ENCODE measurements at places on chromosomes 7 and 10.
A peak's percentile ranks its signal among the peaks of the same experiment; 100 is the strongest.

DNA sequence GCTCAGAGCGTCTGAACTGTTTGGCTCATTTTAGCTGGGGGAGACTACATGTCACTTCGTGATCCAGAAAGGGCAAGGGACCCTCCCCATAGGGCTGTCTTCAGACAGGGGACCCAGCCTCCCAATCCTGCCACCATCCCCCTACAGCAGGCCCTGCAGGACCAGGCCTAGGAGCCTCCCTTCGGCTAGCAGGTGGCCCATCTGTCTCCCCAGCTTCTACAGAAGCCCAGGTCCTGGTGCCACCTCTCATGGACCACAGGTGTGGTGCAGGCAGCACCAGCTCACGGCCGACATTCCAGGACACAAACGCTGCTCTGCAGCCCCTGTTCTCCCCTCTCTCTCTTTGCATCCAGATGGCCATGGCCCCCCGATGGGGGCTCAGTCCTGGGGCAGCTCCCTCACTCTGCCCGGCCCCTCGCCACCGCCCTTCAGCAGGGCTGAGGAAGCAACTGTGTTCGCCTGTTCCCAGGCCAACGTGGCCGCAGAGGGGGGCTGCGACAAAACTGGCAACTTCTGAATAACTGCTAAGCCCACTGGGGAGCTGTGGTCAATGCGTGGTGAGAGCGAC, 10.3 kb downstream of the TECPR1 start:
- no peak for DNase-seq

DNA sequence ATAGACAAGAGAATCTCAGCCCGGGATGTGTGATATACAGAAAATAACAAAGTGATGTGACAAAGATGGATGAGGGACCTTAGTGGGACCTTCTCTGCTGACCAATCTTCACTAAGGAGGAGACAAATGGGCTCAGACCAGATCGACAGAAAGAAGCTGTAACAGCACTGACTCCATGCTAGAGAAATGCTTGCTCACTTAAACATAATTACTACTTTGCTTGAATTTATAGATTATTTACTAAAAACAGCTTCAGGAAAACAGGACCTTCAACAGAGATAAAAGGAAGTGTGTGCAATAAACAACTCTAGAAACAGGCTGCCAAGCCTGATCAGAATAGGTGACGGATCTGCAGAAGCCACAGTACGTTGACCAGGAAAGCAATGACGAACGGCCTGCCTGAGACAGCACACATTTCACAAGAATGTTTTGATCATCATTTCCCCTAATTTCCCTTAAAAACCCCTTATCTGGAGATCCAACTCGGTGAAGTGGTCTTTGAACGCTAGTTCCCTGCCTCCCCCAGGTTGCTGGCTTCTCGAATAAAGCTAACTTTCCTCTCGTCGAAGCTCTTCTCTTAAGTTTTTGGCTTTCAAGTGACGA, 98.4 kb upstream of the STEAP1B start:
- DNase-seq: no peak

GRCh38 chr7:44150966-44151941, 10.1 kb upstream of the MYL7 start:
- no peak for DNase-seq

GRCh38 chr7:21504021-21504420, 38.8 kb upstream of the DNAH11 start:
- no peak for DNase-seq

DNA sequence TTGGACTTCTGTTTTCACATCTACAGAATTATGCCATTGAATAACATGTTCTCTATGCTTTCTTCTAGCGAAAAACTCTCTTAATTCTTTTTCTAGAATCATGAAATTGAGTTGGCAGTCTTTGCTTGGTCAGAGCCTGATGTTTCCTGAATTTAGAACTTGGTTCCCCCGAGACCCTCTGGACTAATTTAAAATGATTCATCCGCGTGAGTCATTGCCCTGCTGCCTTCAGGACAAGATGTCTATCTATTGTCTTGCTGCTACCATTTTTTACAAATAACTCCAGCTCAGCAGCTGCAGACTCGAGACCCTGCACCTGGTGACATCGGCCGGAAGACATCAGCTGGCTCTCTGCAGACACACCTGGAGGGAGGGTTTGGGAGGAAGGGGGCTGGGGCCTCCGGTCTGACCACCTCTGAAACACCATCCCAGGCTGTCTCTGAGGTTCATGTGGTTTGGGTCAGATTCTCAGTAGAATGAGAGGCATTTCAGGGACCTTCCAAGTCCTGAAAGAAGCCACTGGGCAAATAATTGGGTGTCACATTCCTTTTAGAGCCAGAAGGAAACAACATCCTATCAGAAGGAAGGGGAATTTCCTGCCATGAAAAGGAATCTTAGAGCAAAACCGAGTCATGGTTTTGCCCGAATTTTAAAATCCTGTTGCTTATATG, 20.9 kb upstream of the KLF6 start:
- DNase-seq: no peak

- no peak for DNase-seq
Measured at GRCh38 chr10:132064082-132064755, 1.5 kb upstream of the JAKMIP3 start.

- no peak for DNase-seq
Measured at GRCh38 chr7:116167177-116167576, 43.2 kb upstream of the TES start.

DNA sequence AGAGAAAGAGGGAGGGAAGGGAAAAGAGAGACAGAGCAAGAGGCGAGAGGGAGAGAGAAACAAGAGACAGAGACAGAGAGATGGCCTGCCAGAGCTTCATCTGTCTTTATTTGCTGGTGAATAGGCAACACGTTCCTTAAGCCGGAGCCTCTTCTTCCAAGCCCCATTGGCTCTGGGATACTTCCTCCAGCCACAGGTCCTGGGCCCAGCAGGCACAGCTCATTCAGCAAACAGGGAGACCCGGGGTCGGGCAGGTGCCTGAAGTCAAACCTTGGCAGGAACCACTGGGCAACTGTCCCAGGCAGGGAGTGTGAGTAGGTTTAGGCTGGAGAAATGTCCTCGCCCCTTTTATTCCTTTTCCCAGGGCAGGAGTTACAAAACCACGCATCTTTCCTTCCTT, 68.2 kb downstream of the MYL10 start:
- DNase-seq: no peak

GRCh38 chr7:130662426-130662825, 6.1 kb downstream of the COPG2 start:
- DNase-seq: no peak

- DNase-seq: no peak
Measured at GRCh38 chr7:12957487-12957886, 270.1 kb downstream of the ARL4A start.

DNA sequence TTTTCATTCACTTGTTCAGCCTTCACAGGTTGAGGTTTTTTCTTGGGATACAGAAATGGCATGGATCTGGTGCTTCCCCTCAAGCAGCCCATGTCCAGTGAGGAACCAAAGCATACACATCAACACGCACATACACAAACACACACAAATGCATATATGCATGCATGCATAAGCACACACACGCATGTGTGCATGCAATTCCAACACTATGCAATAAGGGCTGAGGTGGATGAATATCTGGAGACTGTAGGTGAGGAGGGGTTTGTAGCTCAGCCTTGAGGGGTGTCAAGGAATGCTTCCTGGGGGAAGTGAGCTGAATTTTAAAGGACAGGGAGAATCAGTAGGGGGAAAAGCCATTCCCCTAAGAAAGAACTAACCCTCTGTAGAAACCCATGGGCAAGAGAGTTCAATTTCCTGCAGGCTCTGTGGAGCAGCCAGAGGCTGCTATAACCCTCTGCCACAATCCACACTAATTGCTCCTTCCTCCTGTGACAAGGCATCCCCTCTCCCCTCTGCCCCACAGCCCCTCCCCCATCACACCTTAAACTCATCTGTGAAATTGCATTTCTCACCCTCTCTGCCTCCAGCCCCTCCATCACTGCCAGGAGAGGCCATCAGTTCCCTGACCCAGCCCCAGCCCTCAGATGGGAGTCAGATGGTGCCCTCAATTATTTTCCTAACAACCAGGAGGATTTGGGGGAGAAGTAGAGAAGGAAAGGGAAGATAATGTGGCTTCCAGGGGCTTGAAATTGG, 316.4 kb downstream of the RPS24 start:
- DNase-seq: no peak

- DNase-seq: no peak
Measured at GRCh38 chr7:157751406-157751805, 414.6 kb downstream of the DNAJB6 start.

DNA sequence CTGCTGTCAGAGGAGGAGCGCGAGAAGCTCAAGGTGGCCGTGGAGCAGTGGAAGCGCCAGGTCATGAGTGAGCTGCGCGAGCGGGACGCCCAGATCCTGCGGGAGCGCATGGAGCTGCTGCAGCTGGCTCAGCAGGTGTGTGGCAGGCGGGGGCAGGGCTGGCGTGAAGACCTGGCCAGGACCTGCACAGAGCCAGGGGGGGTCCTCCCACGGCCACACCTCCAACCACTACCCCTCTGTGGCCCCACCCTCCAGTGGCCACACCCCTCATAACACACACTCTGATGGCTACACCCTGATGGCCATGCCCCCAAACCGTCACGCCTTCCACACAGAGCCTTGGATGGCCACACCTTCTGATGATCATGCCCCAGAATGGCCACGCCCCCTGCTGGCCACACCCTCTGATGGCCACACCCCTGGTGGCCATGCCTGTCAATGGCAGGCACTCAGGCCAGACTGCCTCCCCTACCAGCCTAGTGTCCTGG, 23.4 kb upstream of the DPYSL4 start:
- no peak for DNase-seq

DNA sequence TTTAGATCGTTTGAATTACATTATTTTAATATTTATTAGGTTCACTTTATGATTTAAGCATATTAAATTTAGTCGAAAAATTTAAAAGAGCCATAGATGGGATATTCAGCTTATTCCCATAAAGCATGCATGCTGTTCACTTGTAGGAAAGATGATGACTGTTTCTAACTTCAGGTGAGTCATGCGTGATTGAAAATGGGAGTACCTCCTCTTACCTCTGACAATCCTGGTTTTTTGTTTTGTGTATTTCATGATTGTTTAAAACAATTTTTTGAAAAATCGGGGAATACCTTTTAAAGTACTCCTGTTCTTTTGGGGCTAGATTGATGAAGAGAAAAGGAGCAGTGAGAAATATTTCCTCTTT, 1.4 kb downstream of the TNKS2 start:
- no peak for DNase-seq

DNA sequence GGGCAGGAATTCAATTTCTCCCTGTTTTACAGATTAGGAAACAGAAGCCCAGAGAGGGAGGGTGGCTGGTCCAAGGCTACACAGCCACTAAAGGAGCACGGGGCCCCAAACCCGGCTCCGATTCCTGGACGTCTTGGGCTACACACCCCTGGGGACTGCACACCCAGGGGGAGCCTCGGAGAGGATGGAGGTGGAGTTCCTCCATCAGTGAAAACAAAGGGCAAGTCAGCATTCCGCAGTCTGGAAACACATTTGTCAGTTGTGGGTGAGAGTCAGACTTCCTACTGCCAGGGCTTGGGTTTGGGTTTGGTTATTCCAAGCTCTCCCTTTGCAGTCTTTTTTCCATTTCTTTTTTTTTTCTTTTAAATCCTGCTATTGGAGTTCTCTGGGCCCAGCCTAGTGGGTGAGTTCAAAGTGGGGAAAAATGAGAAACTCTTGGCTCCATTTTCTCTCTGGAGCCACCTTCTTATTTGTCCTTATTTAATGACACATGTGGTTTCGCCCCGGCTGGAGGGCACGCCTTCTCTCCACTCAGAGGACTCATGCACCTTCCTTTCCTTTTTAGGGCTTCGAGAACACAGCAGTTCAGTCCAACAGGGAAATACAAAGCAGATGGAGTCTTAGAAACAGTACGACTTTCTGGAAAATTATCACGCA, 59.9 kb upstream of the AQP1 start:
- DNase-seq: no peak

- no peak for DNase-seq
Measured at GRCh38 chr10:59719374-59719773, 9.7 kb upstream of the SLC16A9 start.

GRCh38 chr7:70589010-70589409, 542.9 kb upstream of the GALNT17 start:
- no peak for DNase-seq

DNA sequence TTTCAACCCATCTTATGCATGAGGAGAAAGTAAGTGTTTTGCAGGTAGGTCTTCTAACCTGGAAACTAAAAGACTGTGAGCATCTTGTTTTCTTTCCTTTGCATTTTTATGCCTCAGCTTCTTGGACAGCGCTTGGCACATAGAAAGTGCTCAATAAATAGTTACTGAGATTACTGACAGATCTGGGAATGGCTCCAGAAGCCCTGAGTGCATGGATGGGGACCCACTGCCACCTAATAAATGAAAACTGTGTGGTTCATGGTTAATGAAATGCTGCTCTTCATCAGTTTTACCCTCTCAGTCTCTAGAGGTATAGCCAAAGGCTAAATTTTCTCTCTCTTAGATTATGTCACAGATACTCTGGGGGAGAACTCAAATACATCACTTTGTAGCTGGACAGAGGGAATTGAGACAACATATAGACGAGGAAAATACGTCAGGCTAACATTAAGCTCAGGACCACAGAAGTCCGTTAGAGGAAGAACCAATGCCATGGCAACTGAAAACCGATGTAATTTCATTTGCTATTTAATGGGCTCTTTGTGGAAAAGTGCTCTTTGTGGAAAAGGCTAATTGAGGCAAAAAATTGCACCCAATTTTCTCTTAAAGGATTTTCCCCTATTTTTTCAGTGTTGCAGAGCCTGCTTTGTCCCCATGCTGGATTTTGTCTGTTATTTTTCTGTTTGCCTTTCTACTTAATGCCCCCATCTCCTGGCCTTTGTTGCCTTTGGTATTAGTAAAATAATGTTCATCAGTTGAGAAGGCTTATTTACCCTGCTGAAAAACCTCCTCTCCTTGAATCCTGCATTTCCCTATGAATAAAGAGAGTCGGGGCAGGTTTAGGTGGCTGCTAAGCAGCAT, 17.8 kb downstream of the ASB4 start:
- peak; percentile 34 for DNase-seq

- no peak for DNase-seq
Measured at GRCh38 chr7:26704786-26705185, 159.6 kb downstream of the SKAP2 start.

DNA sequence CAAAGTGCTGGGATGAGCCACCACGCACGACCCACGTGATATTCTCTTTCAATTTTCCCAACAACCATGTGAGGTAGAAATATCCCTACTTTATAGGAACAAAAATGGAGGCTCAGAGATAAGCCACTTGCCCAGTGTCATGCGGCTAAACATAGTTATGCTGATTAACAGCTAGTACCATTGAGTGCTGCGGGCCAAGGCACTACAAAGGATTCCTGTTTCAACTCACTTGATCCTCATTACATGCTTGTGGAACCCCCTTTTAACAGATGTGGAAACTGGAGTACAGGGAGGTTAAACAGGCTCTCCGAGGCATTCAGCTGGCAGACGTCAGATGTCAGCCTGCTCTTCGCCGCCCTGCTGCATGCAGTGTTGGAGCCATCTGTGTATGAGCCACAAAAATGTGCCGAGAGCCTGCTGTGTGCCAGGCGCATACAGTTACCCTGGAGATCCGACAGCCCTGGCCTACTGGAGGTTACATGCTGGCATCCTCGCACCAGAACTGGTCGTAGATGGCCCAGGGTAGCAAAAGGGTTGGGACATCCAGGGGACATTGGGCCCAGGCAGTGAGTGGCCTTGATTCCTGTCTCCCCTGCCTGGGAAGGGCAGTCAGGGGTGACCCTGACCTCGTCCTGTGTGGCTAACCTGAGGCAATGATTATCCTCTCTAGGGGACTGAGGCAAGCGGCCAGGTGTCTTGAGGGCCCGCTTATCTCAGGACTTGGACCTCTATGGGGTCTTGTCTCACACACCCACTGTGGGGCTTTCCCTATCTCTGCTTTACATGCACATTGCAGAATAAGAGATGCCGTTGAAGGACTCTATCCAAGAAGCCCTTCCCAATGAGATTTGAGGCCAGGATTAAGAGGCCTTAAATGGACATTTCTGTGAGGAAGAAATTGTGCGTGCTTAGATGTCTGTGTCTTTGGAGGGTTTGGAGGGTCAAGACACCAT, 18.5 kb upstream of the SRGN start:
- DNase-seq: no peak

Data from GF-D8 (cell line).